Heart right ventricle (tissue), 16 donors: ENCODE measurements at places on chromosomes 5 and 9. TPM values are rescaled to one million over a fixed set of nuclear protein-coding genes. Genes with fewer than 3 reads are reported as not detected.

DNA sequence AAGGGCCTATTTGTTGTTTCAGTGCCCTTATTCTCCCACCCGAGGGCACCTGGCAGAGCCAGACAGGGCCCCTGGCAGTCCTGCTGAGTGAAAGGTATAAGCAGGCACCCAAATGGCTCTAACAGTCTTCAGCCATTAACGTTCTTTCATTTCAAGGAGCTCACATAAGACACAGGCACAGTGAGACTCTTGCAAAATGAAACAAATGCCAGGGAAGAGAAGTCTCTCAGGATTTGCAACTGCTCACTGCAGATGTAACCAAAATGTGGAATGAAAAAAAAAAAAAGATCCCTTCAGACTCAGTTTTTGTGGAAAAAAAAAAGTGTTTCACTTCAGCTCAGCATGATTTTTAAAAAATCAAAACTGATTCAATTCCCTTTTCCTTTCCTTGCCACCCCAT is 155.4 kb upstream of the LHFPL2 start:
- no peak for DNase-seq

GRCh38 chr5:140261403-140262171 is 41.3 kb downstream of the PFDN1 start:
- DNase-seq: peak; percentile 81

DNA sequence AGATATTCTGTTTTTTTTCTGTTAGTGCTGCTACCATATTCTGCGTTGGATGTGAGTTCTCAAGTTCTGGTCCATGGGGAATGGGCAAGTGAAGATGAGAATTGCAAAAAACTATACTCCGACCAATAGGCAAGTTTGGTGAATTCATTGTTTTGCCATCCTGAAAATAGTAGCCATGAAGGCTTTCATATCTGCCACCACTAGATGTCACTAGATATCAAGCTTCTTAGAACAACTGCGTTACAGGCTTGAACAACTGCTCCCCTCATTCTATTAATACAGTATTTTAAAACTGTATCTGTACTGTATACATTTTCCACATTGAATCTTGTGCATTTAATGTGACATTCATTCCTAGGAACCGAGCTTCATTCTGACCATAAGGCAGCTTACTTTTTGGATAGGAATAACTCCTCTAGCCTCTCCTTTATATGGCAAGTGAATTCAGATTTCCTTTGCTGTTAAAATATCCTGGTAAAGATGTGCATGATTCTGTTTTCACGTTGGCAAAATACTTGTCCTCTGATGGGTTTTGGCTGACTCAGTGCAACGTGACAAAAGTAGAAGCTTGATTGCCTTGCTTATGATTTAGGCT is 163.6 kb downstream of the SREK1 start:
- DNase-seq: peak; percentile 24

Gene STX17
- total RNA-seq: 22.6 TPM

DNA sequence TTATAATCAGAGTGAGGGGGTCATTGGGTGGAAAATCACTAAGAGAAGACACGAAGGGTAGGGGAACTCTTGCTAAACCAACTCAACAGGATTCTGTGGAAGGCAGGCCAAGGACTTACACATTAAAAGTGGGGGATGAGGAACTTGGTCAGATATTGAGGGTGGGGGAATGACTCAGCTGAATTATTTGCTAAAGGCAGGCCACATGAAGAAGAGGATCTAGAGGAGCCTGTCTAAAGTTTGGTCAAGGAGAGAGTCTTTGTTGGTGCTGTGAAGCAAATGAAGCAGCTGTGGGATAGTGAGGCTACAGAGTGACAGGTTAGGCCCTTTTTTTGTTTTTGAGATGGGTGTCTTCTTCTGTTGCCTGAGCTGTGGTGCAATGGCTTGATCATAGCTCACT is 63.9 kb upstream of the SPRY4 start:
- DNase-seq: no peak

- no peak for DNase-seq
Observed at GRCh38 chr5:42022383-42022972, 97.4 kb downstream of the FBXO4 start.

GRCh38 chr5:9775339-9775738 is 145.2 kb upstream of the TAS2R1 start:
- no peak for DNase-seq

- no peak for DNase-seq
Observed at GRCh38 chr5:127206320-127207113, 84.1 kb upstream of the MEGF10 start.

DNA sequence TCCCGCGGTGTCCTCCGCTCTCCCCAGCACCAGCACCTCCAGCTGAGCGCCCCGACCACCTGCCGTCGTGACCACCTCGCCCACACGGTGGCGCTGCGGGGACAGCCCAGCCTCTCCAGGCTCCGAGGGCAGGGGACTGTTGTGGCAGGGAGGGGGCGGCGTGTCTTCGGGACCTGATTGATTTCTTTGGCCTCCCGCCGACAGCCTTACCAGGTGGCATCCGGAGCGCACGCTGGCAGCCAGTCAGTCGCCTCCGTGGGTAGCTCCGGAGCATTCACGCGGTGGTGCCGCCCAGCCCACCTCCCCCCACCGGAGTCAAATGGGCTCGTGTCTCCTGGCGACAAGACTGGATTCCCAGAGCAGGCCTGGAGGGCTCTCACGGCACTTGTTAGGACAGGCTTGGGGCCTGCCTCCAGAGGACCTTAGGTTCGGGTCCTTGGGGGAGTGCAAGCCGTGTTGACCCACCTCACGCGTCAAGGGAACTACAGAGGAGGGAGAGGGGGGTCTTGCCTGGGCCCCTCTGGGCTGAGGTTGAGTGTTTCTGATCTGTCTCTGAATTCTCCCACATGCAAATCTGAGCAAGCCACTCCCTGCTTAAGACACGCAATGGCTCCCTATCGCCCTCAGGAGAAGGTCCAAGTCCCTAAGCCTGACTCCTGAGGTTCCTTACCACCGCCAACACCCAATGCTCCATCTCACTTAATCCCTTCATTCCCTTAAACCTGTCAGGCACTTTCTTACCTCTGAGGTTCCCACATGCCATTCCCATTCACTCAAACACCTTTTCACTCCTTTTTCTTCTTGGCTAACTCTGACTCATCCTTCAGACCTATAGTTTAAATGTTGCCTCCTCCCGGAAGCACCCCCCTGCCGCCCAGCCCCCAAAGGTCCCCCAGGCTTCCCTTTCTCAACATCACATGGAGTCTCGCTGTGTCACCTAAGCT is 51.2 kb upstream of the GGTA1 start:
- DNase-seq: peak; percentile 81

Gene CDHR2
- not detected for total RNA-seq

GRCh38 chr5:55836191-55836590 is 15.0 kb upstream of the IL31RA start:
- no peak for DNase-seq

- DNase-seq: no peak
Observed at GRCh38 chr5:142872217-142872616, 102.0 kb downstream of the ARHGAP26 start.

GRCh38 chr5:132463811-132464155 is 26.8 kb downstream of the IRF1 start:
- DNase-seq: no peak

- no peak for DNase-seq
Observed at GRCh38 chr9:16623989-16624743, 246.3 kb downstream of the BNC2 start.

GRCh38 chr9:95756986-95757385 is 118.5 kb upstream of the ERCC6L2 start:
- no peak for DNase-seq

GRCh38 chr9:135891027-135891631 is 16.2 kb downstream of the CAMSAP1 start:
- no peak for DNase-seq

GRCh38 chr5:91164424-91164823 is 218.7 kb downstream of the ARRDC3 start:
- DNase-seq: no peak

- no peak for DNase-seq
Observed at GRCh38 chr5:138965626-138966025, 90.5 kb upstream of the LRRTM2 start.

- DNase-seq: no peak
Observed at GRCh38 chr5:149593370-149593769, 12.1 kb downstream of the ARHGEF37 start.

Gene KCNV2
- not detected for total RNA-seq

Gene DNAJC21
- 58.9 TPM for total RNA-seq

DNA sequence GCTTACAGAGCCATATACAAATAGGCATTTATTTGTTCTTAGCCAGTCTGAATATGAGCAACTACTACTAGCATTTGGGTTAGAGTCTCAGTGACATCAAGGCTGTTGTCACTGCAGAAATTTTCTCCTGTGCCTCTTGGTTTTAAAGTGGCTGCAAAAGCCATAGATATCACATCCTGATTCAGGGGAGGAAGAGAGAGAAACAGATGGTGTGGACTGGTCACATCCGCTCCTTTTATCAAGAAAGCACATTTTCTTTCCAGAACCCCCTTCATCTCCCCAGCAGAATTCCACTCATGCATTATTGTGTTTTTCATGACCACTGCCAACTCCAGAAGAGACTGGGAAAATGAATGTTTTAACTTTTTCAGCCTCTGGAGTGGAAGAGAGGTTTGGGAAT is 69.8 kb downstream of the PTTG1 start:
- no peak for DNase-seq

Gene ZNF608
- total RNA-seq: 12.1 TPM

Gene SPARC
- 464 TPM for total RNA-seq

Gene HTR4
- 0.39 TPM for total RNA-seq

Gene SPINK4
- not detected for total RNA-seq

Gene ANKRD18A
- 5.5 TPM for total RNA-seq

Gene SLC35D2
- total RNA-seq: 13.6 TPM

Gene CLINT1
- 54.1 TPM for total RNA-seq

Gene LECT2
- not detected for total RNA-seq

DNA sequence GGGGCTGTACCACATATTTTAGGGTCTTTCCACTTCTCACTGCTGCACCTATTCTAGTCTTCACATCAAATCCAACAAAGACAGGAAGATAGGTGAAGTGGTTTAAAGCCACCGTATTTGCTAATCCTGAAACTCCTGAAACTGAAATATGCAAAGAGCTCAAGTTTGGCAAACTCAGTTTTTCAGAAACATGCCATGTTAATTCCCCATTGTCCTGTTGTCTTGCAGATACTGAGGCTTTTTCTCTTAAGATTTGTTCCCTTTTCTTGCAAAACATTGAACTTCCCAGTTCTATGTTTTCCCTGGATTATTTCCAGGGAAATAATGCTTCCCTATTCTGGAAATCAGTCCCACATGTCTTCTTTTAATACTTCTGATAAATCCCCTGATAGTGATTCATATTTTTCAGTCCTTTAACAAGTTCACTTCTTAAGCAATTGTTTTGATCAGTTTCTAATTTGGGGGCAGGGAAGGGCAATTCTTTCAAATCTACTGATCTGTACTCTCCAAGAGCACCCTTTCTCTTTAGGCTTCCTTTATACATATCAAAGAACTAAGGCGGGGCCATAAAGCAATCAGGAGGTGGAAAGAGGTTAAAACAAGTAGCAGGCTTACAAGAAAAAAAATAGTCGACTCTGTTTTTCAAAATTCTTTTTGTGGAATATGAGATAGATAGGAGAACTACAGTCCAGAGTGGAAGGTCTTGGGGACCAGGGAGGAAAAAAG is 648.5 kb downstream of the BNC2 start:
- no peak for DNase-seq
